Left hindlimb (tissue), 1 donor: ENCODE measurements at places on chromosomes 12 and 14.

DNA sequence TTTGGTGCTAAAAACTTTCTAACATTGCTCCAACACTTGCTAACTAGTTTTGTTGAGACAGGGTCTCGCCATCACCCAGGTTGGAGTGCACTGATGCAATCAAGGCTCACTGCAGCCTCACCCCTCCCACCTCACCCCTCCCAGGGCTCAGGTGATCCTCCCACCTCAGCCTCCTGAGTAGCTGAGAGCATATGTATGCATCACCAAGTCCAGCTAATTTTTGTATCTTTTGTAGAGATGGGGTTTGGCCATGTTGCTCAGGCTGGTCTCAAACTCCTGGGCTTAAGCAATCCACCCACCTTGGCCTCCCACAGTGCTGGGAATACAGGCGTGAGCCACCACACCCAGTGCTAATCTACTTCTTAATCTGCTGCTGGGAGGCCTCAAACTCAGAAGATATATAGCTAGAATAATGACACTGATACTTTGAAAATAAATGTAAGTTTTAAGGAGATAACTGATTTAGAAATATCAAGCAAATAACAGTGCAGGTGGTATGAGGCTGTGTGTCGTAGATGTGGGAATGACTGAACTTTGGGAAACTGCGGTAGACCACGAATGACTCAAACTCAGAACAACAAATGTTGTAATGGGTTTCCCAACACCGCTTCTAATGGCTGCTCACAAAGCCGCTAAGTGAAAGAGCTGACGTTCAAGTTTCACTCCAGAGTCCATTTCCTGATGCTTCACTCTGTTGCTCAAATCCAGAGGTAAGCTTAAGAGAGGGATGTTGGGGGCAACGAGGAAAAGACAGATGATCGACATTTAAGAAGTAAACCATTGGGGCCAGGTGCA lies 10.0 kb downstream of the TMCC3 start:
- no peak for DNase-seq

GRCh38 chr14:37858733-37859132 lies 263.3 kb downstream of the TTC6 start:
- DNase-seq, result no peak

- no peak for DNase-seq
Observed at GRCh38 chr14:100116134-100116533, 43.3 kb downstream of the DEGS2 start.

- DNase-seq, result no peak
Observed at GRCh38 chr14:53215101-53215500, 62.0 kb upstream of the DDHD1 start.

DNA sequence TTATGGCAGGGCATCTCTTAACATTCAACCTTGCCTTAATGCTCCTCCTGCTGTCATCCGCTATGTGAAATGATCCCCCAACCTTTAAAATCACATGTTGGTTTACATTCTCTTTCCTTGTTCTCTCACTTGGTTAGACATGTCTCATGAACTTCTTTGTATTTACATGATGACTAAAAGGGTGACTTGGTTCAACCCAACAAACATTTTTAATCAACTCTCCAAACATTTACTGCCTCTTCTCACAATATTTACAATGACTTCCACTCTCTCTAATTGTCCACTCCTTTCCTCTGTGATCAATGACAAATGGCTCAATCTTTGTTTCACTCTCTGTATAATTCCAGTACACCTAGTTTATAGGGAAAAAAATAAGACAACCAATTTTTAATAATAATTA lies 506.1 kb downstream of the NELL2 start:
- DNase-seq, result no peak

DNA sequence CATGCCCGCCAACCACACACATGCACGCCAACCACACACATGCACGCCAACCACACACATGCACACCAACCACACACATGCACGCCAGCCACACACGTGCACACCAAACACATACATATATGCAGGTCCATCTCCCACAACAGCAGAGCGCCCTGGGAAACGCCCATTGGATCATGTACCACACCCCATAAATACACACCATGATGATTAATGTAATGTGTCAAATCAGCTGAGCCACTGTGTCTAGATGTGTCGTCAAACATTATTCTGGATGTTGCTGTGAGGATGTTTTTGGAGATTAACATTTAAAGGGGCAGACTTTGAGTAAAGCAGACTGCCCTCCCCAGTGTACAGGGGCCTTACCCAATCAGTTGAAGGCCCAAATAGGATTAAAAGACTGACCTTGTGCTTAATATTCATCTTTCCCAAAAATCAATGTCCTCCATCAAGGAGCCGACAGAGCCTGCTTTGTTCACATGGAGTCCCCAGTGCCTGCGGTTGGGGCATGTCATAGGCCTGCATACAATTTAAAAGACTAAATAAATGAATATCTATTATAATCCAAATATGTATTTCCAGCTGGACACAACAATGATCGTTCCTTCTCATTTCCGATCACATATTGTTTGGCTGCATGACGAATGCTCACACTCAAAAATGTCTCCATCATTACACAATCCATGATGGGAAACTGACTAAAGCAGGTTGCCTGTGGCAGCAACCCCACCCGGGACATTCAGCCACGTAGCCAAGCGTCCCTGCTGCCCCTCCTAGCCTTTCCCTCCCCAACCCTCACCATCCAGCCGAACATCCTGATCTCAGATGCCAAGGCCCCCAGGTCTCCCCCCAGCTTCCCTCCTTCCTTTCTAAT lies 23.2 kb upstream of the BDKRB2 start:
- no peak for DNase-seq

DNA sequence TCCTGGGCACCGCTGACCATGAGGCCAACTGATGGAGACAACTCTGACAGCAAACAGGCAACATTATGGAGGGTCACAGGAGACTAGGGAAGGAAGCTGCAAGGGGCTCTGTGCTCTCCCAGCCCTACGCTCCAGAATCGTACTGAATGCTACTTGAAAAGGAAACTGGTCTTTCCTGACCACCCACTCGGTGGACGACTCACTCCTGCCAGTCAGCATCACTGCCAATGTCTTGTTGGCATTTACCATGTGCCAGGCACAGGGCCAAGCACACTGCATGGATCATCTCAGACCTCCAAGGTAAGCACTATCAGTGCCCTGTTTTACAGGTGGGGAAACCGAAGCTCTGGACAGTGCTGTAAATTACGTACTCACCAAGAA lies 38.0 kb downstream of the CCDC85C start:
- DNase-seq, result no peak

- no peak for DNase-seq
Observed at GRCh38 chr14:64777461-64777860, 73.2 kb downstream of the PLEKHG3 start.

DNA sequence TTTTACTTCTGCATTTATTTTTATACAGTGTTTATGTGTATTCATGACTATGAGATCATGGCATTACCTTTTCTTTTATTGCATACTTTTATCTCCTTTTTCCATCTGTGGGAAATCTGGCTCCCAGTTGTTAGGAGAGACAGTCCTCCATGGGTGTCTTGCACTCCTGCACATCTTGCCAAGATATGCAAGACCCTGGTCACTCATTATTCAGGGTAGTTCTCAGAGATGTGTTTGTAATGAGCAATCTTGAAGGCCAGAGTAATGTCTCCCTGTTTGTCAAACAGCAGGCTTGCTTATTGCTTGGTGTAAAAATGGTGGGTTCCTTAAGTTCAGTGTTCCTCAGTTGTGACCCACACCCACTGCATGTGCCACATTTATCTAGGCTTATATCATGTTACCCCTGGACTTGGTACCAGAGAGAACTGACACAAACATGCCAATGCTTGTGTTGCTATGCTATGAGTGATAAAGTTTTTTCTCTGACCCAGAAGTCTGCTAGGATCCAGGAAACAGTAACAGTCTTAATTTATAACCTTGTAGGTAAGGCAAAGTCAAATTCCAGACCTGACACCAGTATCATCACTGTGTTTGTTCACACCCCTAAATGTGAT lies 36.8 kb downstream of the PPHLN1 start:
- DNase-seq, result no peak

DNA sequence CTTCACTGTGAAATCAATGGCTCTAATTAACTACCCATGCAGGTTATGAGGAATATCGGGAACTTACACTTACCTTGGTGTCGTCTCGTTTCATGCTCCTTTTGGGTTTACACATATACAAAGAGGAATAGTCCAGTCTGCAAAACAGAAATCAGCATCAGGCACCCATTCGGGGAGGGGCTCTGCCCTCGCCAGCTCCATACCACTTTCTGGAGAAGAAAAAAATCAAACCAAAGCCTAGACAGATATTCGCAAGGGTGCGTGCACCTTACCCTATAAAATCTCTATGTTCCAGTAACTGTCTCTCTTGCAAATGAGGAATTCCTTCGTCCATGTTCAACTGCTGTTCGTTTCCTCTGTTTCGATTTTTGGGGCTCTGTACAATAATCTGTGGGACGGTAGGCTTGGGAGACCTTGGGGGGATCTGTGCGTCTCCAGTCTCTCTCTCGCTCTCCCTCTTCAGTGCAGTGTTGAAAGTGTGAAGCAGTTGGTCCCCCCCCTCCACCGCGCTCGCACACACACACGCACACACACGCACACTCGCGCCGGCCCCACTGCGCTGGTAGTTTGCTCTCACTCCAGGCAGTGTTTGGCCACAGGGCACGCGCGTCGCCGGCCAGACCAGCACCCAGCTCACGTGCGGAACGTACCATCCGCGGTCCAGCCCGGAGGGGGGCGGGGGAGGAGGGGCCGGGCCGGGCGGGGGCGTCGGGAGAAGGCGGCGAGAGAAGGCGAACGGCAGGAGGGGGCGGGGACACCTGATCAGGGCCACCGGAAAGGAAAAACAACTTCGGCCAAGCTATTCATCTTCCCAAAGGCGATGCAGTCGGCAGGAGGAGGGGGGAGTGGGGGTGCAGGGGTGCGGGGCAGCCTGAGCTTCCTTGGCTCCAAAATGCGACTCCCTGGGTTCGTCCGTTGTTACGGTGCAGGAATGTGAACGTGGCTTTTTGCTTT lies at the start of gene BHLHE41:
TSS of gene BHLHE41 (minus strand) at position 592 of the 954 bp plus-strand sequence. CDS start at position 334, 258 bp downstream.
- peak; percentile 80 for DNase-seq

DNA sequence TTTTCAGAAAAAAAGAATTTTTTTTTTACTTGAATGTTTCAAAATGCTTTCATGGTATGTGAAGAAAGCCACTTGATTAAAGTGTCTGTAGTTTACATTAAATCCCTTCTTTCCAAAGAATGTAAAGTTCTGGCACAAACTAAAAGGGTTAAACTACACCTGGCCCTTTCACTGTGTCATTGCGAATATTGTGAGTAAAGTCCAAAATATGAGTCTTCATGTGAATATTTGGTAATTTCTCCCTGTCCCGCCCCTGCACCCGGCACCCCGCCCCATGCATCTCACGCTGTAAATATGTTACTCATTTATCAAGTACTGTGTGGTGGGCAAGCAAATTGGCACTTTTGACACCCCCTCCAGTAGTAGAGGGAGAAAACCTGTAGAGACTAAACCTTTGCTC lies 274.7 kb downstream of the TTC6 start:
- no peak for DNase-seq

DNA sequence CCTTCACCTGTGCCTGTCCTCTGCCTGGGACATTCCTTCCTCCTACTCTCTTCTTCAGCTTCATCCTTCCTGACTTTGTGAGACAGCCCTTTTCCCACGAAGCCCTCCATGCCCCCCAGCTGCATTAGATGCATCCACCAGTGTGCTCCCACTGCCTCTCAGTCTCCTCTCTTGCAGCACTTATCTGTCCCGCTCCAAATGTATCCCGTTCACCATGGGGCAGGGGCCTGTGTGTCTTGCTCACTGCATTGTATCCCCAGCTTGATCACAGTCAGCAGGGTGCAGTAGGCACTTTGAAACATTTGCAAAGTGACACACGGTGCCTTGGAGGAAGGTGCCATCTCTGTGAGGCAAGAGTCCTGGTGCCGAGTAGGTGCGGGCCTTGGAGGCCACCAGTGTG lies 104.0 kb downstream of the SLC25A47 start:
- DNase-seq, result no peak

GRCh38 chr14:81141426-81141825 lies 79.3 kb downstream of the GTF2A1 start:
- no peak for DNase-seq

DNA sequence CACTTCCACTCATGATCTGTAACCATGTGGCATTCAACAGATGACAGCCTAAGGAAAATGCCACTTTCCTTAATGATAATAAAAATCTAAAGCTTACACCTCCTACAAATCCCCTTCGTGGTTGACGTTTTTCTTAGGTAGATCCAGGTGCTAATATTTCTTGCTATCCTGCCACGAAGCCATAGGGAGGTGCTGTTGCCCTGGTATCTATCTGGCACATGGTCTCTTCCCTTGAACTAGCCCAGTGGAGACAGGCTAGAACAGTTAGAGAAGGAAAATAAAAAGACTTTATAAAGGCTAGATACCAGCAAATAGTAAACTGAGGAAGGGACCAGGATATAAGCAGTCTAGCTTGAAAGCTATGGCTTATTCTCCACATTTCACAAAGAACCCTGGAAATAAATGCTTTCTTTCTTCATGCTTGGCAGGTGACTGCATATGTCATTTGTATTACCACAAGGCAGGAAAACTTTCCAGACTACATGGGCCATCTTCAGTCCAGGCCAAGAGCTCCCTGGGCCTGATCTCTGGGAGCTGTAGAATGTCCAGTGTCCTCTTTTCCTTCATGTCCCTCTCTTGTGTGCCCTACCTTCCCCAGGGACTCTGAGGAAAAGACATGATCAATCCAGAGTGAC lies 15.3 kb downstream of the SPIC start:
- DNase-seq, result no peak

GRCh38 chr12:113949321-113950305 lies 16.5 kb downstream of the RBM19 start:
- DNase-seq, result no peak

GRCh38 chr14:45144658-45145057 lies 8.9 kb downstream of the FANCM start:
- no peak for DNase-seq

DNA sequence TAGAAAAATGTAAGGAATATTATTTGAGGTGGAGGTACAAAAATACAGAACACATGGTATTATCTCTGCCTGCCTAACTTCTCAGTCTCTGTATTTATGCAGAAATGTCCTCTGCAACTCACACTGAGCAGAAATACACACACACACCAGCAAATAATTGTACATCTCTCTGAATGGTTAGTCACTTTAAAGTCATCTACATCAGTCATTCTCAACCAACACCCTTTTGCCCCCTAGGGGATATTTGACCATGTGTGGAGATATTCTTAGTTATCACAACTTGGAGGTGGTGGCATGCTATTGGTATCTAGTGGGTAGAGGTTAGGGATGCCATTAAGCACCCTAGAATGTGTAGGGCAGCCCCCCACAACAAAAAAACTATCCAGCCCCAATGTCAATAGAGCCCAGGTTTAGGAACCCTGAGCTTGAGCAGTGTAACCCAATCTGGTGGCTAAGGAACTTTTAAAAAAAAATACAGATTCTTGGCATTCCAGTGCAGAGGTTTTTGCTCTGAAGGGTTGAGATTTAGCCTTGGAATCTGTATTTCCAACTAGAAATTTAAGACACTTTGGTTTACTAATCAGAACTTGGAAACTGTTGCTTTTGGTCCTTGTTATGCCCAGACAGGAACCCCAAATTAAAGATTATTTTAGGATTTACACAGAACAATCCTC lies 183.8 kb downstream of the TBX5 start:
- no peak for DNase-seq

- no peak for DNase-seq
Observed at GRCh38 chr12:86914721-86915120, 658.5 kb upstream of the MGAT4C start.

GRCh38 chr12:124524231-124524925 lies 43.0 kb downstream of the NCOR2 start:
- no peak for DNase-seq
